Ovary (tissue), 10 donors: ENCODE measurements at places on chromosomes 12 and 14. TPM values are rescaled to one million over a fixed set of nuclear protein-coding genes. Genes with fewer than 3 reads are reported as not detected.
A peak's percentile ranks its signal among the peaks of the same experiment; 100 is the strongest.

DNA sequence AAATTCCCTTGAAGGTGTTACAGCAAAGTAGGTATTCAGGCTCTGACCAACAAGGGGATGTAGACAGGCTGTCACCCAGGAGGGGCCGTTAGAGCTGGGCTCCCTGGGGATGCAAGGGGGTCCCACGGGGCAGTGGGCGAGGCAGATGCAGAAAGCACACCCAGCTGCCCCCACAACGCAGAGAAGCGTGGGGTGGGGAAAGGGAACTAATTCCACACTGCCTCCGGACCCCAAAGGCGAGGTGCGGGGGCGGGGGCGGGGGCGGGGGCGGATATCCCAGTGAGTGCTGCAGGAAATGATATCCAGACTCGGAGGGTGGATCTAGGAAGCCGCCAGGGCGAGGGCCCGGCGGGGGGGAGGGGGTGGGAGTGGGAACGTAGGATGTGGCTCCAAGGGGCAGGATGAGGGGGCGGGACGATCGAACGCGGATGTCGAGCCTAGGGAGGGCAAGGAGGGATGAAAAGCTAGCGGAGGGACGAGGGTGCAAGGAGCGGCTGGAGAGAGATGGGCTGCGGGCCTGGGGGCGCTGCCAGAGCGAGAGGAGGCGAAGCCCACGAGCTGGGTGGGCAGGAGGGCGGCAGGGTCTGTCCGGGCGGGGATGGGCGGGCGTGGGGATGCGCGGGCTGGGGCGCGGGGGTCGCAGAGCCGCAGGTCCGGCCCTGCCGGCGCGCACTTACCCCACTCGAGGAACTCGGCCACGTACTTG, 874 bp downstream of the CDC42BPB start:
- H3K36me3 ChIP-seq, result no peaks in the 10 kb centered on the region
- H3K27me3 ChIP-seq, result no peaks in the 10 kb centered on the region
- DNase-seq, result peak; percentile 83
- peak overlapping the region; percentile 62 for H3K27ac ChIP-seq

DNA sequence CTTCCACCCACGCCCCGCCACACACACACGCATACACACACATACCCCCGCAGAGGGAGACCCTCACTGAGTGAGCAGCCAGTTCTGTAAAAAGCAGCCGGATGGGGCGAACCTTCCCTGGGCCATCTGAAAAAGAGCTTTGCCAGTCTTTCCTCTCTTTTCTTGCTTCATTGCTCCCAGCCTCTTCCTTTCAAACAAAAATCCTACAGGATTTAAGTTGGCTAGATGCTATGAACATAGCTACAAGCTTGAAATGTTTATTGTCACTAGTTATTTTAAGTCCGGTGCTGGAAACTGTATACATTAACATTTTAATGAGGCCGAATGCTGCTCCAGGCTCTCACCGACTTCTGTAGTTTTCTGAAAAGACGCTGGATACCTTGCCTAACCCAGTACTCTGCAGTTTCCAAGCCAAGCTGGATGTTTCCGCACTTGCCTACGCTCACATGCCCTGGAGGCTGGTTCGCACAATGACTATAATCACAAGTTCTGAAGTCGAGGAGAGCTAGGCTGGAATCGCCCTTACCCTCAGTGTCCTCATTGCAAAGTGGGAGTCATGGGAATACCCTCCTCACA, 39.2 kb downstream of the LTBP2 start:
- H3K4me1 ChIP-seq, result peaks cover 39% of the 10 kb centered on the region
- peak overlapping the region; percentile 5 for H3K27ac ChIP-seq
- H3K4me3 ChIP-seq, result peak overlapping the region; percentile 8
- H3K36me3 ChIP-seq, result no peaks in the 10 kb centered on the region
- no peaks in the 10 kb centered on the region for H3K27me3 ChIP-seq

DNA sequence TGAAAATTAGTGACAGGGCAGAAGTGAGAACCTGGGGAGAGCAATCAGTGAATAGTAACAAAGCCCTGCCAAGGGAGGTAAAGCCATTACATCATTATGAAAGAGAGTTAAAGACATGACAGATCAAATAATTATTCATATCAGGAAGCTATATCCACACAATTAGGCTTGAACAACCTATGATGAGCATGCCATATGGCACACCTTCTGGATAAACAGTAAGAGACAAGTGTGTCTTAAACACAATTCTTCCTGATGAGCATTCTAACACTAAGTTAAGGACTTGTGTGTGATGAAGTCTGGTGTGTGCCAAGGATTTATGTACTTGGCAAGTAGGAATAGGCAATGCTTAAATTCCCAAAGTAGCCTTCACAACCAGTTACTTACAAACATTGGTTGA, 76.1 kb downstream of the GALNT4 start:
- H3K27me3 ChIP-seq, result no peaks in the 10 kb centered on the region
- peaks cover 2% of the 10 kb centered on the region for H3K4me1 ChIP-seq
- H3K4me3 ChIP-seq, result no peak overlapping the region
- H3K27ac ChIP-seq, result no peak overlapping the region
- H3K36me3 ChIP-seq, result no peaks in the 10 kb centered on the region
- DNase-seq, result no peak

DNA sequence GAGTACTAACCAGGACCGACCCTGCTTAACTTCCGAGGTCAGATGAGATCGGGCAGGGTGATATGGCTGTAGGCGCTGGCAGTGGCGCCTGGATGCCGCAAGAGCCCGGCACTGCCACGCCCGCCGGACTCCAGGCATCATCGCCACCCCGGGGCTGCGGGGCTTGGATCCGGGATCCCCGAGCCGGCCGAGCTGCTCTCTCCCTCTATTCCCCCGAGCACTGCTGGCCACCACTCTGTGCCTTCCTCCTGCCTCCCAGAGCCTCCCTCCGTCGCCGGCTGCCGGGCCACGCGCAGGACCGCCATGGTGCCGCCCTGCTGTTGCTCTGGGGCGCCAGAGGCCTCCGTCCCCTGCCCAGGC, 153.2 kb upstream of the ALG10B start:
- no peaks in the 10 kb centered on the region for H3K36me3 ChIP-seq
- no peak overlapping the region for H3K27ac ChIP-seq
- H3K4me1 ChIP-seq, result no peaks in the 10 kb centered on the region
- H3K4me3 ChIP-seq, result no peak overlapping the region
- no peak for DNase-seq

- H3K4me3 ChIP-seq, result no peak overlapping the region
- H3K27me3 ChIP-seq, result no peaks in the 10 kb centered on the region
- peaks cover 31% of the 10 kb centered on the region for H3K4me1 ChIP-seq
These were observed 3.5 kb downstream of the ARL6IP4 start for GRCh38 chr12:122983789-122984515.

DNA sequence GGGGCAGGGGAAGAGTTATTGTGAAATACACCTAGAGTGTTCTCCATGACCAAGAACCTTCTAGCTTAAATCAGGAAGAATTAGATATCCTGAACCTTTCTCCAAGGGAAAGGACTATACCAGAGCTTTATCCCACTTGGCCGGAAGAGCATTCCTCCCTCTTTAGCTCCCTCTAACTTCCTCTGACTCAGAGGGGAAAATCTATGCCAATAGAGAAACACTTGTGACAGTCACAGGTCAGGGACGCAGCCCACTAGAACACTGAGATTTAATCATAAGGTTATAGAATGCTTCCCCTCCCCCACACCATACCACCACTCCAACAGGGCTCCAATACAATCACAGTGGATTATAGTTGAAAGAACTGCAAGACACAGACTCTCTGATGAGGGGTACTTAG, 55.4 kb upstream of the RFX4 start:
- no peak overlapping the region for H3K4me3 ChIP-seq
- no peaks in the 10 kb centered on the region for H3K27me3 ChIP-seq
- no peak overlapping the region for H3K27ac ChIP-seq
- H3K4me1 ChIP-seq, result no peaks in the 10 kb centered on the region
- no peak for DNase-seq

DNA sequence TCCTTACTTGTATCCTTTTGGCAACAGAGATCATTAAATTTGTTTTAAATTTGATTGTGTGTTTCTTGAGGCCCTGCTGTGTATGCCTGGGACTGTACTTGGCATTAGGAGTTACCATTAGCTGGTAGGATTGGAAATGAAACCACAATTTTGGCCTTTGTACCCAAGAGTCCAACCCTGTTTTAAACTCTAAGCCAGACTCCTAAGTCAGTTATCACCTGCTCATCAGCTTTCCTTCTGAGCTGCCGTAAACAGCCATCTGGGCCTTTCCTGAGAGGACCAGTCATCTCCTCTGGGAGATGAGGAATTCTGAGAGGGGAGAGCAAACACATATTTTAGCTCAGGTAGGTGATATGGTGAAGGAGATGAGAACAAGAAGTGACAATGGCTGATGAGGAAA, 74.3 kb upstream of the SRSF5 start:
- no peak for DNase-seq
- no peaks in the 10 kb centered on the region for H3K27me3 ChIP-seq

DNA sequence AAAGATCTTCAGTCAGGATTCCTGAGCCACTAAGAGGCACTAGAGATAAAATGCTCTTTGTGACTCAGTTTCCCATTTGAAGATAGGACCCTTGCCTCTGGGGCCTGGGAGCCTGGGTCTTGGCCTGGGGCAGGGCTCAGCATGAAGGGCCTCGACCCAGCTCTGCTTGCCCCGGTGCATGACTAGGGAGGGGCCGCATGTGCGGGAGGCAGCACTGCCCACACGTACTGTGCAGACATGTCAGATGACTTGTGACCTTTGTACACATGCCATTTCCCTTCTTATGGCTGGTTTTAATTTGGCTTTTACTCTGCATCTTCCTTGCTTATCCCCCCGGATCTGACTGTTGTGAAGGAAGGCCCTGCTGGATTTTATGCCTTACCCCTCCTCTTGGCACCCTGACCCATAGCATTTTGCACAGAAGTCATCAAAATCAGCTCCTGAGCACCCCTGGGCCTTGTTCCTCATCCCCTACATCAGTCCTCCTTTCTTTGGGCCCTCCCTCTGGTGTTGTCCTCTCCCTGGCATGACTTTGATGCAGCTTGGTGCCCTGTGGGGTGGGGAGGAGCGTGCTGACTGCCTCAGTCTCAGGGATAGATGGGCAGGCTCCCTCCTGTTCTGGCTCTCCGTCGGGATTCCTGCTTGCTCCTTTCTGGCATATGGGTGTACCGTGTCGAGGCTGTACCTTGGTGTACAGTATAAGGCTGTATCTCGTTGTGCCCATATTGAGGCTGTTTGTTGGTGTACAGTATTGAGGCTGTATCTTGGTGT, 4.4 kb downstream of the CLSTN3 start:
- H3K4me3 ChIP-seq, result no peak overlapping the region
- no peak overlapping the region for H3K27ac ChIP-seq
- DNase-seq, result no peak
- H3K27me3 ChIP-seq, result no peaks in the 10 kb centered on the region
- H3K36me3 ChIP-seq, result no peaks in the 10 kb centered on the region

SLCO1B1 gene
- not detected for total RNA-seq

KRT8 gene
- total RNA-seq, result 70.0 TPM

RPGRIP1 gene
- total RNA-seq, result not detected

CLEC2A gene
- not detected for total RNA-seq
